ENCODE measurements at places on chromosomes 1 and 21.

DNA sequence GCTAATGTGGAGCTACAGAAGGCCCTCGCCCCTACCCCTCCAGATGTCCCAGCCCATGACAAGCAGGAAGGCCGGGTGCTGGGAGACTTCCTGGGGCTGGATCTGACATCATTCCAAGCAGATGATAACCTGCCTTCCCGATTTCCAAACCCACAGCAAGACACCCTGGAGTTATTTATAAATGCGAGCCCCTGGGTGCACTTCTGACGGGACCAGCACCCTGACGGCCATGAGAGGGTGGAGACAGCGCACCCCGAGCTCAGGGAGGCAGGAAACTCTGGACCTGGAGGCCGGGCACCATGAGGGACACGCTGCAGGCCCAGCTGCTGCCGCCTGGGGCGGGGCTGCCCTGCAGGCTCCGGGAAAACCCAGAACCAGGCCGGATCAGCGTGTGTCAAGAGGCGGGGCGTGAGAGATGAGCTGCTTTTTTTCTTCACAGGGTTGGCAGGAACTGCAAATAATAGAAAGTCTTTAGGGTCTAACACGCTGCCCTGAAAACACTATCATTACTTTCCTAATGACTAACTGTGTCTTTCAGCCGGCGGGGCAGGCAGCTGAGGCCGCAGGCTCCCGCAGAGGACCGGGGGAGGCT is 2.5 kb upstream of the PCBP3 start:
- DNase-seq: peak; percentile 56

GRCh38 chr1:167938080-167938636 is 1.3 kb upstream of the MPC2 start:
- no peak for DNase-seq

GRCh38 chr1:67469431-67469830 is 39.2 kb upstream of the SERBP1 start:
- DNase-seq: peak; percentile 17

DNA sequence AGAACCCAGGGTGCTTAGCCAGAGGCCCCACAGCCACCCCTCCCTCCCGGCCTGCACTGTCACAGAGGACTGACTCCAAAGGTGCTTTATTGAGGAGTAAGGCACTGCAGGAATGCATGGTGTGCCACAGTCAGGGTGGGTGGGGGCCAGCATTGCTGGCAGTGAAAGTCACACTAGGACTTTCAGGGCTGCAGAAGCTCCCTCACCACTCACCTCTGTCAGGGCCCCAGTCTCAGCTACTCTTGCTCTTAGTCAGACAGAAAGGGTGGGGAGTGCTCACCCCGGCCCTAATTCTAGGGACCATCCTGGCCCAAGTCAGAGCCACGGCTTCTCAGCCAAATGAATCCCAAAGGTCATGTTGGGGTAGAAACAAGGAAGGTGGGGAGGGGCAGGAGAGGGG is 19.4 kb downstream of the KNCN start:
- no peak for DNase-seq

GRCh38 chr1:187264995-187265602 is 436.4 kb downstream of the PLA2G4A start:
- DNase-seq: peak; percentile 69

- DNase-seq: no peak
Measured at GRCh38 chr1:154158307-154159125, 3.6 kb upstream of the NUP210L start.

DNA sequence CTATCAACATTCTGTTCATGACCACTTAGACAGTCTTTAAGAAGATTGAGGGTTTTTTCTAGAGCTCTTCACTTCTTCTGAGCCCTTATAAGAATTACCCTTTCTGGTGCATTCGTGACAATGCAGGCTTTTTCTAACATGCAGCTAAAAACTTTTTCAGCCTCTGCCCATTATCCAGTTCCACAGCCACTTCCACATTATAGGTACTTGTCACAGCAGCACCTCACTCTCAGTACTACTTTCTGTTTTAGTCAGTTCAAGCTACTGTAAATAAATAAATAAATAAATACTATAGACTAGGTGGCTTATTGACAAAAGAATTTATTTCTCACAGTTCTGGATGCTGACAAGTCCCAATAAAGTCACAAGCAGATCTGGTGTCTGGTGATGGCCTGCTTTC is 284.4 kb upstream of the PKN2 start:
- no peak for DNase-seq

GRCh38 chr1:96553811-96554210 is 167.8 kb upstream of the PTBP2 start:
- DNase-seq: no peak

DNA sequence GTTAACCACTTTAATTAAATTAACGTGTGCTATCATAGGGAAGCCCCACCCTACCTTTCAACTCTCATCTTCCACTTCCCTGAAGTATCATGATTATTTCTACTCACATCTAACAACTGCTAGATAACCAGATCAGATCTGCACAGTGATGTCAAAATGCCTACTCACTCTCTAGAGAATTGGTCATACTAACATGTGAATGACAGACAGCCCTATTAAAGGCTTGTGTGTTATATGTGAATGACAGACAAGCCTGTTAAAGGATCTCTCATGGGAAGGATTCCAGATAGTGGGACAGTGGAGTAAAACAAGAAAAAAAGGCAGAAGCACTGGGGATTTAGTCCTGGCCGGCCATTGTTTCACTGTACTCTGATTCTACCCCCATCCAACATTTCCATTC is 12.6 kb downstream of the VTCN1 start:
- DNase-seq: no peak

GRCh38 chr1:248923352-248924338 is 17.6 kb downstream of the PGBD2 start:
- DNase-seq: no peak

- DNase-seq: no peak
Measured at GRCh38 chr1:169964206-169964605, 70.5 kb upstream of the SCYL3 start.

- no peak for DNase-seq
Measured at GRCh38 chr1:227070638-227071285, 130.7 kb downstream of the COQ8A start.

- DNase-seq: no peak
Measured at GRCh38 chr1:12552951-12553921, 64.8 kb downstream of the DHRS3 start.

GRCh38 chr1:201841265-201841912 is 12.4 kb downstream of the IPO9 start:
- DNase-seq: no peak

DNA sequence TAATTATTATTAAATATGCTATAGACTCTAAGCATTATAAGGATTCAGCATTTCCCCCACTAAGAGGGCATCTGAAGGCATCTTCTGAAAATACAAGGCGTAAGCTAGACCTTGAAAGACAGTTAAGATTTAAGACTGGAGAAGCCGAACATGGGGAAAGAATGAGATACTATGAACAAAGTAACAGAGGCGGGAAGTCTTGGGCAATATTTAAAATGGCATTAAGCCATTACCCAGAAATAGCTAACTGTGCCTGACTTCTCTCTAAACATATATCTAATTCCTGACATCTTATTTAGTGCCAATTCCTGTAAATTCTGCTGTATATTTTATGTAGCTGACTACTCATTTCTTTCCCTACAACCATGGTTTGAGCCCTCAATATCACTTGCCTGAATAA is 20.9 kb downstream of the DPH5 start:
- peak; percentile 55 for DNase-seq

DNA sequence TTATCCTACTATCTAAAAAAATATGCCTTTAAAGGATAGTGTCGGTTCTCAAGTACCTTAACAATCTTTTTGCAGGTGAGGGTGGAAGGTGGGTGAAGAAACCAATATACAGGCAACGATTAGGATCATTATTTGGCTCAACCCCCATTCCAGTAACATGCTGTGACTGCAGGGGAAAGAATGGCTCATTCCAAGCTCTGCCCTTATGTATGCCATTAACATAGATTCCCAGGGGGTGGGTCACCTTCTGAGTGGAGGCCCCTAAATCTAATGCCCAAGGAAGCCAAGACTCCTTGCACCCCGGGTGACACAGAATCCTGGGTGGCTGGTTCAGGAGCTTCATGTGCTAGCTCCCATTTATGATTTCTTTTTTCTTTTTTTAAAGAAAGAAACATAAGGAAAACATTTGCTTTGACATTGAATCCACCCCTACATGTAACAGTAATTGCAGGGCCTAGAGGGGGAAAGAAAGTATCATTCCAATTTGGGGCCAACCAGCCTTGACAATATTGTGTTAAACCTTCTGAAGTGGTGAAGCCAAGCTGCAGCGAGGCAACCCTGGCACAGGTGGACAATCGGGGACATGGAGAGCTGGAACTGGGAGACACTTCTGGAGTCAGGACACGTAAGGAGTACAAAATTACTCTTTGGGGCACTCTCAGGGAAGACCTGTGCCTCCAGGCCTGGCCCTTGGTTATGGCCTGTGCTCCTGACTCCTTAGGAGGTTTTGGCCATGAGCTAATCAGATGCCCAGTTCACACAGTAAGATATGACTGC is 200.3 kb downstream of the PBX1 start:
- no peak for DNase-seq

DNA sequence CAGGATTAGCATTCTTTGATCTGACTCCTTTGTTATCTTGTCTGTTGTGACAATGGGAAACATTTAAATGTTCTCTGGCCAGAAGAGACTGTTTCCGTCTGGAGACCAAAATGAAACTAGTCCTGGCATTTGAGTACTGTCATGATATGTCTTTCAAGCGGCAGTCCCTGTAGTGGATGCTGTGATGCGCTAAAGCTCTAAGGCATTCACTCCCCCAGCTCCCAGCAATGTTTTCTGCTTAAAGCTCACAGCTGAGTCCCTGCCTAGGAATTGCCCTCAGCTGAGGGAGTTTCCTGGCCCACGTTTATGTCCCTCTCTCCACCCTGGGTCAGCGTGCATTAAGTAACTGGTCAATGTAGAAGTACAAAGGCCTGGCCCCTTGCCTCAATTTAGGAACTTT is 109.4 kb downstream of the UCHL5 start:
- DNase-seq: no peak

DNA sequence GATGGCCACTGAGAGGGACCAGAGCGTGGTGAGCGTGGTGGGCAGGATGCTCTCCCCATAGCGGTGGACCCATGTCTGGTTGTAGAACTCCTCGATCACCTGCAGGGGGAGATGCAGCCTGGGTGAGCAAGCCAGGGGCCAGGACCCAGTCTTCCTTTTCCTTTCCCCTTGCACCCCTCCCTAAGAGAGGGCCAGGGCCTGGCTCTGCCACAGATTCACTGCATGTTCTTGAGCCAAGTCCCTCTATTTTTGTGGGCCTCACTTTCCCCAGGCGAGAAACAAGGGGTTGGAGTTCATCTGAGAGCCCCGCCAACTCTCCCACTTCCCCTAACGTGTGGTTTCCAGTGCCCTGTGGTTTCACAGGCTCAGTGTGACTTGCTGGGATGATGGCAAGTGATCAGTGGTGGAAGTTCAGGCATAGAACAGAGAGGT is 27.5 kb downstream of the SLC2A1 start:
- peak; percentile 46 for DNase-seq

- DNase-seq: peak; percentile 5
Measured at GRCh38 chr1:81681114-81681513, 119.6 kb upstream of the ADGRL2 start.

DNA sequence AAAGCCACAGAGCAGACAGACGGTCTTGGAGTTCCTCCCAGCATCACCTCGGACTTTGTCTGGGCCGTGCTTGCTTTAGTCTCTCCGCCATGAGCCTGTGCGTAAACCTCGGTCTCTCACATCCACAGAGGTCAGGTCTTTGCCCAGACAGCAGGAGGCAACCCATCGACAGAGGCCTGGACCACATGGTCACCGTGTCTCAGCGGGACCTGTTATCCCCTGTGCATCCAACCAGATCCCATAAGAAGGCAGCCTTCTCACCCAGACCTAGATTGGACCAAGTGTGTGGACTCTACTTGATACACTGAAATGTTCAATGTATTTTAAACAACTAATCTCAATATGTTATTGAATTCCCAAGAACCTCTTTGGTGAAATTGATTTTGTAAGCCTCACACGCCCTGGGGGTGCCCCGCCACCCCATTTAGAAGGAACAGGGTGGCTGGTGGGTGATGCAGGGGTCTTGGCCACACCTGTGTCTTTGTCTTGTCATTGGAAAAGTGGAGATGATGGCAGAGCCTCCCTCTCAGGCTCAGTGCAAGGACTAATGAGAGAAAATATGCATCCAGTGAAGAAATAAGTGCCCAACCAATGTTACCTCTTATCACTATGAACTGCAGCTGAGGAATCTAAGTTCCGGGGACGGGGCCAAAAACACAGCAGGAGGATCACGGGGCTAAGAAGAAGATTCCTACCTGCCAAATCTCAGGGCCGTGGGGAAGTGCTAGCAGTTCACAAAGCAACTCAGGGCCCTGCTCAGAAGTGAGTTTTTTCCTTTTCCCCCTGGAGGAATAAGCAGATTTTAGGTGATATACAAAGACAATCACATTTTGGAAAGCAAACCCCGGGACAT is 101.6 kb upstream of the BACE2 start:
- no peak for DNase-seq

DNA sequence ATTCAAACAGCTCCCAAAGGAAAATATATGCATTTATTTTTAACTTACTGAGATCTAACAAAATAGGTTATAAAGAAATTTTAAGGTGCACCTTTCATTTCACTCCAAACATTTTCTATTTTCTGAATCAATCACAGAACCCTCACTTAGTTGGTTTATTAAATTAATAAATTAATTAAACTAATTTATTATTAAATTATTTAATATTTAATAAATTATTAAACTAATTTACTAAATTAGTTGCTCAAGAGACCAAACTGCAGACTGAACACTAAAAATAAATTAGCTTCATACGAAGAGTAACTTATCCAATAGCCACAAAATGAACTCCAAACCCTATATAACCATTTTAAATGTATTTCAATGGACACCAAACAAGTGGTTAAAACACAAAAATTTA is 68.0 kb downstream of the PRPF38A start:
- DNase-seq: no peak

- DNase-seq: peak; percentile 7
Measured at GRCh38 chr1:232432313-232432712, 197.6 kb downstream of the SIPA1L2 start.

DNA sequence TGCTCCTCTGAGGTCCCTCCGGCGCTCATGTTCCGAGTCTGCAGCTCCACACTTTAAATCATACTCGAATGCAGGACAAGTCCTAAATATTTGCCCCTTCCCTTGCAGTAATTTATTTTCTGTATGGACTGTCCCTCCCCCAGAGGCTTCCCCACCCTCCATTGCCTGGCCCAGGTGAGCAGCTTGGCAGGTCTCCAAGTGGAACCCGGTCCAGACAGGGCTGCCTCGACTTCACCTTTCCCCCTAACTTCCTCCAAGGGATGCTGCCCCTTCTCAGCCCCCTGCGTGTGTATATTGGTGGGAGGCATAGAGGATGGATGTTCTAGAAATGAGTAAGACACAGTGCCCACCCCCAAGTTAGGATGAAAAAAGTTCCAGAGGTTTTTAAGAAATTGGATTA is 5.4 kb upstream of the OPTC start:
- DNase-seq: no peak

DNA sequence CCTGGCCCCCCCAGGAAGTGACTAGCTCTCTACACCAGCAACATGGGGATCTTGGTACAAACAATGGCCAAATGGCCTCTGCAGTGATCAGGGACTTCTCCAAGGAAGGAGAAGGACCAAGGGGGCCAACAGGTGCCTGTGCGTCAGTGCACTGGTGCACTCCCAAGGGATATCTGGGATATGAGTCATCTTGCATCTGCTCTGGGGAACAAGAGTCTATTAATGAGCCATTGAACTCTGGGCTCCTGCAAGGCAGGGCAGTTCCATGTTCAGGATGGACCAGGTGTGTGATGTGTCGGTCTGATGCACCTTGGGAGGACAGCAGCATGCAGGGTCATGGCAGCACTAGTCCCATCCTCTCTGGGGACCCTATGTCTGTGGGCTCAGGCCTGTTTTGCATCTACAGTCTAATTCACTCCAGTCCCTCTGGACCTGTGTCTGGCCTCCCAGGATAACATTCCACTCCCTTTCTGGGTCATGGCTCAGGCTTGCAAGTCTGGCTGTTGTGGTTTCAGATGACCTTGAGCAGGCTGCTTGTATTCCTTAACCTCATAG is 125.3 kb downstream of the TRABD2B start:
- peak; percentile 22 for DNase-seq
